Stimulated activated CD8-positive, alpha-beta memory T cell treated with anti-CD3 and anti-CD28 coated beads, Interleukin-4, amount 100 ng/mL, for 1 hour (primary cell): ENCODE measurements at places on chromosomes 3 and 15.

- no peak for DNase-seq
These were observed 376.4 kb upstream of the GBE1 start for GRCh38 chr3:82137861-82138260.

GRCh38 chr3:72185549-72186399, 400.8 kb upstream of the PROK2 start:
- DNase-seq: no peak

GRCh38 chr3:2770451-2770850, 339.7 kb downstream of the IL5RA start:
- DNase-seq: no peak

- peak; percentile 60 for DNase-seq
These were observed 59.7 kb downstream of the RAP2B start for GRCh38 chr3:153221748-153222162.

DNA sequence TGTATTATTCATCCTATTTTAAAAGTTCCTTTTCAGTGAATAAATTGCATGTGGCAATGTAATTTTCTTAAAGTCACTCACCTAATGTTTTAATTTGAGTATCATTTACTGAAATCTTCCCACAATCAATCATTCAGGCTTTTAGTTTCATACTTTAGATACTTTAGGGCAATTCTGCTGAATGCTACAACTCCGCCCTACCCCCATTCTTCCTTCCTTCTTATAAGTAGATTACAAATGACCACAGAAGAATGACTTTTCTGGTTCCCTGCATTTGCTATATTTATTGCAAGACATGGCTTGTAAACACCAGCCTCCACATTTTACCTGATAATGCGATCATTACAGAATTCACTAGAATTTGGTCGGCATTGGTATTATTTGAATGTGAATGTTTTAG, 1061.9 kb downstream of the FHIT start:
- no peak for DNase-seq

- DNase-seq: no peak
These were observed 117.5 kb upstream of the ARHGEF3 start for GRCh38 chr3:56919137-56919796.

DNA sequence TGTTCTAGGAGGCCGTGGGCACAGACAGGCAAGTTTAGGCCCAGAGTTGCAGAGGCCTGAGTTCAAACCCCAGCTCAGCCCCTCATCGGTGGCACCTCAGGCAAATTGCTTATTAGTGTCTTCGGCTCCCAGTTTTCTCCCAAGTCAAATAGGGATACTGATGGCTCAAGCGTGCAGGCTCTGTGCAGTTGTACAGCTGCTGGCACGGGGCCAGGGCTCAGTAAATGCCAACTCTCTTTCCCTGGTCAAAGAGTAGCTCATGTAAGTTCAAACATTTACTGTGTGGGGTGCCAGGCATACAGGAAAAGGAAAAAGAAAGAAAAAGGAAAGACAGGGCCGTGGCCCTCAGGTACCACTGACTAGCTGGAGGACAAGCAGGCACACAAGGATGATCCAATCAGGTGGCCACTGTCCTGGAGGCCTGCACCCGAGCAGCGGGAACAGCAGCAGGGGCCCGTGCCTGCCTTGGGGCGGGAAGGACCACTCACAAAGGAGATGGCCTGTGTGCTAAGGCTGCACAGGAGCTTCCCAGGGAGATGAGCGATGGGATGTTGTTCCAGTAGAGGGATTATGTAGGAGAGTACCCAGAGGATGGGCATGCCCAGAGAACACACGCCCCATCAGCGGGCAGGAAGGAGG, 70.8 kb downstream of the TBC1D2B start:
- DNase-seq: no peak

DNA sequence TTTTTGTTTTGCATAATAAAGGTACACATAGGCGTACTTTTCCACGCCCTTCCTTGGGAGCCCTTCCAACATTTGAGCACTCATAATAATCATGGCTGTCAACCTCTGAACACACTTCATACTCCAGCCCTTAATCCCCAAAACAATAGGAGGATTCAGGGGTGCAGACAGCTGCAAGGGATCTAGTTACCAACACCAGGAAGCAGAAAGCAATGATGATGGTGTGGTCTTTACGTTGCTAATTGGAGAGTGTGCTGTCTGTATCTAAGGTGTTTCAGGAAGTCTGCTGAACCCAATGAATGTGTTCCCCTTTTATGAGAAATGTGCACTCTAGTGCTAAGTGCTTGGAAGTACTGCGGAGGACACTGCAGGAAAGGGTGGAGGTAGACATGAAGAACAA, 60.3 kb upstream of the PDZRN3 start:
- DNase-seq: no peak

DNA sequence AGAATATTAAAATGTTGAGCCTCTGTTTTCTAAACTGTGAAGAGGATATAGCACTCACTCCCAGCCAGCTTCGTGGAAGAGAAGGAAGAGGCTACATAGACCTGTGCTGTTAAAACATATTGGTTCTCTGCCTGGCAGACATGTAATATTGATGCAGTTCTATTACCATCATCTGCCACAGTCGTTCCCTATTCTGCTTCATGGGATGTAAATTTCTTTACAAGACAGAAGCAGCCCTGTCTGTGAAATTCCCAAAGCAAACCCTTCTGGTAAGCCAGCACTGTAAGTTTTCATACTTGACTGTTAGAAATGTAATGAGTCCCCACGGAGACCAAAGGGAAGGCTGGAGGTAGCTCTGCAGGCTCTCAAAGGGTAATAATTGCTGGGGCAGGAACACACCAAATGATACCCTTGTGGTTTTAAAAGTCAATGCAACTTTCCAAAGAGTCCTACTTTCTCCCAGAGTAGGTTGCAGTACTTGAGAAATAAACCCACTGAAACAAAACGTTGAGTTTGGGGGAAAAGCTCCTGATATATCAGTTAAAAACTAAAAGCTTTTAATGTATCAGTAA, 129.9 kb upstream of the HES1 start:
- DNase-seq: no peak

- no peak for DNase-seq
These were observed 5.2 kb downstream of the HRH1 start for GRCh38 chr3:11159421-11159904.

DNA sequence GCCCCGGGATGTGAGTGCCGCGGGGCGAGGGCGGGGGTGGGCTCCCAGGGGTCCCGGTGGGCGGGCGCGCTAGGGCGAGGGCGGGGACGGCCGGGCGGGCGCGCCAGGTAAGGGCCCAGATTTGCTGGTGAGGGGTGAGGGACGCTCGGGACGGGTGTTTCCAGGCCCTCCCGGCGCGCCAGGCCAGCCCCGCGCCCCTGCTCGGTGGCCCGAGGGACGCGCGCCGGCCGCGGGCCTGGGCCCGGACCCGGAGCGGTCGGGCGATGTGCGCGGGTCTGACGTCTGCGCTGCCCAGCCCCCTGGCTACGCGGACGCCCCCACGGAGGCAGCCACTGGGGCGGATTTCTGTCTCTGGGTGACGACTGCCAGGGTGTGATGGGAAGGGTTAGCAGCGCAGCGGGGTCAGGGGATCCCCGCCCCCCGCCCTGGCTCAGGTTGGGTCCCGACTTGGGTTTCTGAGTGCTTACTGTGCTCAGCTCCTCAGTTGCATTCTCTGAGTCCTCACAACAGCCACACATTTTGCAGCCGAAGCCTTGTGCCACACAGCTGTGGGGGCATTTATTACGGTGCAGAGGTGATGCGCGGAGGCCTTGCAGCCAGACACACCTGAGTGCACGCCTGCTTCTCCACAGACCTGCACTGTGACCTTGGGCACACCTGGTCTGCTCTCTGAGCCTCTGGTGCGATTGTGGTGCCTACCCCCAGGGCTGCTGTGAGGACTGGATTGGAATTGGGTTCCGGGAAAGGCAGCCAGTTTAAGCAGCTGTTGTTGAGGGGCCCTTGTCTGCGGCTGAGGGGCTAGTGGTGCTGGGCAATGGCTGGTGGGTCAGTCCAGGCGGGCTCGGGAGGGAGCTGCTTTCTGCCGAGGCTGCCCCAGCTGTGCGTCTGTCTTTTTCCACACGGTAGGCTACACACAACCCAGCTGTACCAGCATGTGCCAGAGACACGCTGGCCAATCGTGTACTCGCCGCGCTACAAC, 523 bp downstream of the HDAC11 start:
- no peak for DNase-seq

DNA sequence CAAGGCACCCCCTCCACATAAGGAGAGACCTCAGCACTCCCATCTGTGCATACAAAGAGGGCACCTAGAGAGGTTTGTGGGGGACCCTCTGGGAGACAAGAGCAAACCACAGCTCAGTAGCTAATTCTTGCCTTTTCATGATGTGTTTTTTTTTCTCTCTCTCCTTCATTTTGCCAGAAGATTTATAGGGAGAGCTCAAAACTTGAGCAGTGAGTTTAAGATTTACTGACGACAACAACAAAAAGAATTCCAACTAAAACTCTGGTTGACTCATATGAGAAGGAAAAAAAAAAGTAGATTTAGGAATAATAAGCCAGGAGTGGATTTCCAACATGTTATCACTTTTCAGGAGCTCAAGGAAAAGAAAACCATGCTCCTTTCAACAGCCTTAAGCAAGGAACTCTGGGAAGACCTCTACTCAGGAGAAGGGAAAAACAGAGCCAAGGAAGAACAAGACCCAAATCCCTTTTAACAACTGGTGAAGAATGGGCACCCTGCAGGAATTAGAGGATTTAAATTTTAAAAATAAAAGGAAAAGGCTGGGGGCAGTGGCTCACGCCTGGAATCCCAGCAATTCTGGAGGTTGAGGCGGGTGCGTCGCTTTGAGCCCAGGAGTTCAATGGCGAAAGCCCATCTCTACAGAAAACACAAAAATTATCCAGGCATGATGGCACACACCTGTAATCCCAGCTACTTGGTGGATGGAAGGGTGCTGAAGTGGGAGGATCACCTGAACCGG, 58.2 kb upstream of the RAD18 start:
- no peak for DNase-seq

DNA sequence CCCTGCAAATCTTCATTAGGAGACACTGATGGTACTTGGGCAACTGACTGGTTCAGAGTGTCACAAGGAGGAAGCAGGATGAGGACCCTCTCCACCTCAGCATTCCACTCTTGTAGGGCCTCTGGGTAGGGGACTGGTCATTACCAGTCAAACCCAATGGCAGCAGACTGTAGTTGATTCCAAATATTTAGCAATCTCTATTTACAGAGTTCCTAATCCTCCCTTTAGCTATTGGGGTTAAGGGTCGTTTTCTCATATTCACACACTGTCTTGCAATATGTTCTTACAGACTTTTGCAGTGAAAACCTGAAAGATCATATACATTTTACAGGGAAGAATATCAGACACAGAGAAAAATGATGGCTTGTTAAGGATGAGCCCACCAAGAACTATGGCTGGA, 397.7 kb downstream of the GAP43 start:
- DNase-seq: no peak

- no peak for DNase-seq
These were observed 2.6 kb downstream of the TNIK start for GRCh38 chr3:171457607-171458061.

- DNase-seq: no peak
These were observed 1115.0 kb downstream of the IGSF11 start for GRCh38 chr3:117919621-117920020.

DNA sequence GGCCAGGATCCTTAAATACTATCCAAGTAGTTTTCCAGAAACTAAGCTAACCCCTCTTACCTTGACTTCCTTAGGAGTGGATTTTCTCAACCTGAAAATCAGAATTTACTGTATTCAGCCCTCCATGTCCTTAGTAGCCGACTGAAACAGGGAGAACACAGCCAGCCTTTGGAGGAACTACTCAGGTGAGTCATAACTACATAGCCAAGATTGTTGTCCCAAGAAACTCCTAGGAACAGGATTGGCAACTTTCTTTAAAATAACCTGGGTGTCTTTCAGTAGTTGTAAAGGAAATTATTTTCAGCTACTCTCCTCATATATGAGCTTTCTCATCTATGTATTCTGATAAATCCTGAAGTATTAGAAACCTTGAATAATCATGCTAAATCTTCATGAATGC, 22.3 kb downstream of the FANCD2OS start:
- no peak for DNase-seq

- DNase-seq: no peak
These were observed 637.7 kb upstream of the TBL1XR1 start for GRCh38 chr3:177835008-177835407.

- no peak for DNase-seq
These were observed 33.6 kb downstream of the MOBP start for GRCh38 chr3:39501059-39501458.

DNA sequence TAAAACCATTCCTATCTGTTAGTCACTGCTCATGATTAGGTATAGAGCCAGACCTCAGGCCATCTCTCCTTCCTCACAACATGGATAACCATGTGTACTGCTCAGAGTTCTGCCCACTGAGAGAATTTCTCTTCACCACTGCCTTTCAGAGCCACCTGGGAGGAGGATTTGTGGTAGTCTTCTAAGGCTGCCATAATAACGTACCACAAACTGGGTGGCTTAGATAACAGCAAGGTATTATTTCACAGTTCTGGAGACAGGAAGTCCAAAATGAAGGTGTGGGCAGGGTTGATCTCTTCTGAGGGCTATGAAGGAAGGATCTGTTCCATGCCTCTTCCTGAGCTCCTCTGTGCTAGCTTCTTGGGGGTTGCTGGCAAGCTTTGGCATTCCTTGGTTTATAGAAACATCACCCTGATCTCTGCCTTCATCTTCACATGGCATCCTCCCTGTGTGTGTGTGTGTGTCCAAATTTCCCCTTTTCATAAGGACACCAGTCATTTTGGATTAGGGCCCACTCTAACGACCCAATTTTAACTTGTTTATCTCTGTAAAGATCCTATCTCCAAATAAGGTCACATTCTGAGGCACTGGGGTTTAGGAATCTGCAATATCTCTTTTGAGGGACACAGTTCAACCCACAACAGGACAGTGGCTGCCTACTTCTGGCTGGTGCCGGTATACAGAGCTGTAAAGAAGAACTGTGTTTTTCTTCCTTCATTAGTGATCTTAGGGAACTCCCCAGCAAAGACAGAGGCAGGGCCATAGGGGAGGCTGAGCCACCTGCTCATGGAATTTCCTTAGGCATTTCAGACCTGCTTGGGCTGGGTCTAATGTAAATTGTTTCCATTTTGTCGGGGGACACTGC, 42.1 kb upstream of the NOX5 start:
- DNase-seq: no peak

GRCh38 chr3:43773273-43774094, 82.7 kb downstream of the ABHD5 start:
- no peak for DNase-seq

GRCh38 chr3:105532251-105532650, 165.5 kb downstream of the ALCAM start:
- no peak for DNase-seq

- DNase-seq: no peak
These were observed 148 bp downstream of the RBMS3 start for GRCh38 chr3:29281094-29281343.

DNA sequence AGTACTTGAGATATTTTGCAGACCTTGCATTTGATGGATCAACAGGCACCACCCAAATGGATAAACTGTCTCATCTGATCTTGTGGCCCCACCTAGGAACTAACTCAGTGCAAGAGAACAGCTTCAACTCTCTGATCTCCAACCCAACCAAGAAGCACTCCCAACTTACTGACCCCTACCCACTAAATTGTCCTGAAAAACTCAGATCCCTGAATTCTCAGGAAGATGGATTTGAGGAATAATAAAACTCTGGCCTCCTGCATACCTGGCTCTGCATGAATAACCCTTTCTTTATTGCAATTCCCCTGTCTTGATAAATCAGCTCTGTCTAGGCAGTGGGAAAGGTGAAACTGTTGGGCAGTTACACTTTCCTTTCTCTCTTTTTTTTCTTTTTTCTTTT, 247.9 kb downstream of the ZPLD1 start:
- DNase-seq: no peak

GRCh38 chr3:113441051-113441770, at the start of gene CFAP44:
Gene CFAP44, minus strand, starts transcription at chr3:113441493. Its CDS starts 7,829 bp downstream, at chr3:113433664.
- peak; percentile 19 for DNase-seq

GRCh38 chr3:161822291-161822690, 325.7 kb downstream of the OTOL1 start:
- DNase-seq: no peak

- no peak for DNase-seq
These were observed 769 bp downstream of the C2CD4A start for GRCh38 chr15:62067448-62068044.
